ENCODE measurements at places on chromosomes 16 and 17.

GRCh38 chr17:34368946-34369500 is 6.0 kb upstream of the CCL1 start:
- no peak for DNase-seq

DNA sequence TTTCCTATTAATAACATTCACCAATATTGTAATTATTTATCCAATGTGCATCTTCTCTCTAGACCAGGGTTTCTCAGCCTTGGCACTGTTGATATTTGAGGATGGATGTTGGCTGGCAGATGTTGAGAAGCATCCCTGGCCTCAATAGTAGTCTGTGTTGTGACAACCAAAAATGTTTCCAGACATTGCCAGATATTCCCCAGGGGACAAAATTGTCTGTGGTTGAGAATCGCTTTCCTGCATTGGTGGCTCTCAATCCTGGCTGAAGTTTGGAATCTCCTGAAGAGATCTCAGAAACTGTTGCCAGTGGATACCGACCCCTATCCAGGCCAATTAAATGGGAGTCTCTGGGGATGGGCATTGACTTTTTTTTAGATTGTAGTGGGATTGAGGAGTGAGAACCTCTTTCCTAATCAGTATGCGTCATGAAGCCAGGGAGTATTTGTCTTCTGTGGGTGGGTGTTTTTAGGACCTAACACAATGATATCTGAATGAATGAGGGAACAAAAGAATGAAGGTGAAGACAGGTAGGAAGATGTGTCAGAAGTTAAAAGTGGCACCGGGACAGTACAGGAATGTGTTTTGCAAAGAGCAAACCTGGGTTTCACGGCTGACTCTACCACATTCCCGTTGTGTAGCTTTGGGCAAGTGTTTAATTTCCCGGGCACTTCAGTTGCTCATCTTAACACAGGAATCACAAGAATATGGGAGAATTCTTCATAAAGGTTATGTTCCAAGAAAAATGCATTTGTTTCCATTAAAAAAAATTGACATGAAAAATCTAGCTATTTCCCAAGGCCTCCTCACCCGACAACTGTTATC is 24.3 kb downstream of the HSD17B2 start:
- DNase-seq = no peak

GRCh38 chr16:27591837-27592236 is 41.9 kb downstream of the KATNIP start:
- DNase-seq = no peak

DNA sequence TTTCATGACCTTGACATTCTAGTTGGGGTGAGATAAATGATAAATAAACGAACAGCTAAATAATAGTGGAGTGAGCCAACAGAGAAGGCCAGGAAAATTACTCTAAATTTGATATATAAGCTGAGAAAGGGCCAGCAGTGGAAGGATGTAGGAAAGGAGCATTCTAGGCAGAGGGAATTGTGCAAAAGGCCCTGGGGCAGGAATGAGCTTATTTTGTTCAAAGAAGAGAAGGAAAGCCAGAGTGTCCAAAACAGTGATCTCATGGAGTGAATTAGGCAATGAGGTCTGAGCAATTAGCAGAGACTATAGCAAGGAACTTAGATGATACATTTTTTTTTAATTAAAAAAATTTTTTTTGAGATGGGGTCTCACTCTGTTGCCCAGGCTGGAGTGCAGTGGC is 43.3 kb upstream of the CLEC19A start:
- no peak for DNase-seq

DNA sequence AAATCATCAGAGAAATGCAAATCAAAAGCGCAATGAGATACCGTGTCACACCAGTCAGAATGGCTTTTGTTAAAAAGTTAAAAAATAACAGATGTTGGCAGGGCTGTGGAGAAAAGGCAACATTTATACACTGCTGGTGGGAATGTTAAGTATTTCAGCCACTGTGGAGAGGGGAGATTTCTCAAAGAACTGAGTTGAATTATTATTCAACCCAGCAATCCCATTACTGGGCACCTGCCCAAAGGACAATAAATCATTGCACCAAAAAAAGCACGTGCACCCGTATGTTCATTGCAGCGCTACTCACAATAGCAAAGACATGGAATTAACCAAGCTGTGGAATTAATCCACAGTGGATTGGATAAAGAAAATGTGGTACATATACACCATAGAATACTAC is 204.7 kb downstream of the HS3ST4 start:
- no peak for DNase-seq
